GM12865 (cell line): ENCODE measurements at places on chromosomes 1 and 21.

DNA sequence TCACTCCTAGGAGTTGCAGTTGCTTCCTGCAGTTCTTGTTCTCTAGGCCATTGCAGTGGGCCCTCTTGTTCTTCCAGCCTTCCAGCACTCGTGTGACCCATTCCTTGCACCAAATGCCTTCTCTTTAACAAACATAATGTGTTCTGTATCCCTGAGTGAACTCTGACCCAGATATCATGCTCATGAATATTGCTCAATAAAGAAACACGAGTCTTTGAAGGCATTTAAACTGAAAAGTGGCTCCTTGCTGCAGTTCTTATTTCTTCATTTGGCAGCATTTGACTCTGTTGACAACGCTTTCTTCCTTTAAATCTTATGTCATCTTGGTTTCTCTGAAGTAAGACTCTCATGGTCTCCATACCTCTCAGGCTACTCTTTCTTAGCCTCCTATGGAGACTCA is 100.7 kb upstream of the PDE4B start:
- DNase-seq = no peak

DNA sequence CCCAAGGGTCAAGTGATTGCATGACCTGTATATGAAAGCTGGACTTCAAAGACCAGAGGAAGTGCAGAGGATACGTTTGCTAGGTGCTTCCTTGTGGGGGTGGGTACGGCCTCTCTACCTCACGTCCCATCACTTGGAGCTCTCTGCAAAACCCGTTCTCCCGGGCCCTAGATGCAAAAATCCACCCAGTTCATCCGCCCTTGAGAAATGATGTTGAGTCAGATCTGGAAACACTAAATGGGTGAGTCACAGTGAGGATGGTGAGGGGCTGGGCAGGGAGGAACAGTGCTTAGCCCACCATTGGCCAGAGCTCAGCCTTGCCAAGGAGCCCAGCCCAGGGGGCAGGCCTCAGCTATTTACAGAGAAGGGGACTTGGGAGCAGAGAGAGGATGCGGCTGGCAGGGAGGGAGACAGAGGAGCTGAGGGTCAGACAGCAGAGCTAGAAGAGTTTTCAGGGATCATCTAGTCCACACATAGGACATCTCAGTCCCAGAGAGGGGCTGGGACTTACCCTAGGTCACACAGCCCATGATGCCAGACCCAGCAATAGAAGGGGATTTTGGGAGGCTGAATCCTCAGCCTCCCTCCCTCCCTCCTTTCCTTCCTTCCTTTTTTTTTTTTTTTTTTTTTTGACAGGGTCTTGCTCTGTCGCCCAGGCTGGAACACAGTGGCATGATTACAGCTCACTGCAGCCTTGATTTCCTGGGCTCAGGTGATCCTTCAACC is 14.6 kb downstream of the ARHGEF10L start:
- DNase-seq = peak; percentile 25

DNA sequence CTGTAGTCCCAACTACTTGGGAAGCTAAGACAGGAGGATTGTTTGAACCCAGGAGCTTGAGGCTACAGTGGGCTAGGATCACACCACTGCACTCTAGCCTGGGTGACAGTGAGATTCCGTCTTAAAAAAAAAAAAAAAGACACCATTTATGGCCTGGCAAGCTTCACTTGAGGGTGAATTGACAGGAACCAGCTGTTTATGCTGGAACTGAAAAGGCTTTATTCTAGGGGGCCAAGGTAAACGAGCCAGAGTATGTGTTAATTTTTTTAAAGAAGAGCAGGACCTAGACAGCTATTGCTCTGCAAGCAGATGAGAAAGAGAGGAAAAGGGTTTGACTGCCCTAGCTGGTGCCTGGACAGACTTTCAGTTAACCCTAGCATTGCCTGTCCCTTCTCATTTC is 37.0 kb downstream of the S100A6 start:
- DNase-seq = no peak

- DNase-seq = no peak
These were observed 29.1 kb upstream of the GRHL3 start for GRCh38 chr1:24289937-24290595.

DNA sequence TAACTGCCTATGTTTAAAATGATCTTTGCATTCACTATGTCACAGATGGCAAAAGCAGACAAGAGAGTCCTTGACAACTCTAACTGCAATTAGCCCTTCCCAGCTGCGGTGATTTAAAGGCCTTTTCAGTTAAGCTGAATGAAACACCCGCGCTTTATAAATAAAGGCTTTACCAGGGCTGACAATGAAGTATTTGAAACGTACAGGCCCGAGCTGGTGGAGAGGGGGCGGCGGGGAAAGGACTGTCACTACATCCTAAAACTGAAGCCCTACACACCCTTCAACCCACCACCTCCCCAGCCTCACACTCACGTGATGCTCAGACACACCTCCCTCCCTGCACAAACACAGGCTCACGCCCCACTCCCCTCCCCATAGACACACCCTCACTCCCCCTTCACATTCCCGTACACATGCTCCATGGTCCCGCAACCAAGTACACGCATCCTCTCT is 45.5 kb downstream of the GRIK3 start:
- DNase-seq = no peak

DNA sequence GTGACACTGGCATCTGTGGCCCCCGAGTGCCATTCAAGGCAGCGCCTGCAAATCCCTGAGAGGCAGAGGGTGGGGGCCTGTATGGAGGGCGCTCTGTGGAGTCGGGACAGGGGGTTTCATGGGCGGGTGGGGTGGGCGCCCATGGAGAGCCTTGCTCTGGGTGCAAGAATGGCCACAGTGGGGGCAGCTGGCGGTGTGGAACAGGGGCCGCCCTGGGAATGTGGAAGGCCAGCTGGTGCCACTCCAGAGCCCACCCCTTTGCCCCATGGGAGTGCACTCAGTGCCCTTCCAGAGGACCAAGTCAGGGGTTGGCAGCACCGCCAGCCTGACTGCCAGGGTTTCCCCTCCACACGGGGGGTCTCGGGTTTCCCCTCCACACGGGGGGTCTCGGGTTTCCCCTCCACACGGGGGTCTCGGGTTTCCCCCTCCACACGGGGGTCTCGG is 55.0 kb upstream of the TRAPPC10 start:
- no peak for DNase-seq

DNA sequence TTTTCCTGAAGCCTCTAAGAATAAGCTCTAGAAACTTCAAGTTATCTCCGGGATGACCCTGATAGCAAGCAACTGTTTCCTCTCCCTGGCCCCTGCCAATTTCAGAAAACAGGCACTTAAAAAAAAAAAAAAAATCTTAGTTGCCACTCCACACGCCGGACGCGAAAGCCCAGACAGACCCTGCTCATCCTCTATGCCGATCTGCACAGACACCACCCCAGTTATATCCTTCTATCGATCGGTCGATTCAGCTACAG is 1.7 kb downstream of the ANP32E start:
- DNase-seq = no peak

DNA sequence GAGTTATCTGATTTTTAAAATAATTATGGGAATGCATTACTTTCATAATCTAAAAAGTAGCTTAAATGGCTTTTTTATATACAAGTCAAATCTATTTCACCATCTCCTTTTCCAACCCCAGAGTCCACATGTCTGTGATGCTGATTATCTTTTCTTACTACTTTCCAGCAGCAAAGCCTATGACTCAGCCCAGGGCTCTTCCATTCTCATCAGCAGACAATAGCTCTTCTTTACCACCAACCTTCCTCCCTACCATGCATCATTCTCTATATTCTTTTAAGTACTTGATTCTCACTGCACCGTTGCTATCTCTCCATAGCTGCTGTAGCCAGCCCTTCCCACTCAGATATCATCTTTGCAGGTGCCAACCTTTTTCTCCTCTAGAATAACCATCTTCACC is 61.3 kb downstream of the OVGP1 start:
- no peak for DNase-seq

DNA sequence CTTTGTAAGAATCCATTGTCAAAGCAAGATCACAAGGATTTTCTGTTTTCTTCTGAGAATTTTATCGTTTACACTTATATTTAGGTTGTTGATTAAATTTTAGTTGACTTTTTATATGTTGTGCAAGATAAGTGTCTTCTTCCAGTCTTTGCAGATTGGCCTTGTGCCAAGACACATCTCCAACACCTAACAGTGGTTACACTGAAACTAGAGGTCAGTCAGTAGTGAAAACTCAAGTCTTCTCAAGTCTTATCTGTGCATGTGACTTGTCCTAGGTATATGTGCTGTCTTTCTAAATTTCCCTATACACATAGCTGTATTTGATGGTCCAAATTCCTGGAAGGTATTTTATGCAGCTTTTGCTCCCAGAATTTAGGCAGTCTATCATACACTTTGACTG is 1183.2 kb upstream of the B3GALT2 start:
- no peak for DNase-seq

- DNase-seq = no peak
These were observed 27.7 kb upstream of the CSF3R start for GRCh38 chr1:36510418-36510817.

- no peak for DNase-seq
These were observed 44.1 kb upstream of the RAB4A start for GRCh38 chr1:229226796-229227195.

DNA sequence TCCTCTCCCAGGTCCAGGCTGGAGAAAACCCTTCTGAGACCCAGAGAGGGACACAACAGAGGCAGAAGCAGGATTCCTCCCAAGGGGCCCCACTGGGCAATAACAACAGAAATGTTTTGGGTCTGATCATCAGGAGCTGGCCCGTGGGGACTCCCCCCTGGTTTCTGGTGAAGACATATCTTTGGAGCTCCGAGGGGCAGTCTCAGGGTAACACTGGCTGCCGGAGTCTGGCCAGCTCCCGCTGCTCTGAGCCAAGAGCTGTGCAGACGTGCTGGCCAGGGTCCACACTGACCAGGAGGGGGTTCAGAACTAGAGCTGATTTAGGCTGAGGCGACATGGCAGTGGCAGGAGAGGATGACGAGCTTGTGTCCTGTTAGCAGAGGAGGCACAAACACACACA is 13.1 kb downstream of the ECE1 start:
- DNase-seq = no peak

GRCh38 chr1:59482986-59483385 is 186.1 kb downstream of the FGGY start:
- DNase-seq = no peak

DNA sequence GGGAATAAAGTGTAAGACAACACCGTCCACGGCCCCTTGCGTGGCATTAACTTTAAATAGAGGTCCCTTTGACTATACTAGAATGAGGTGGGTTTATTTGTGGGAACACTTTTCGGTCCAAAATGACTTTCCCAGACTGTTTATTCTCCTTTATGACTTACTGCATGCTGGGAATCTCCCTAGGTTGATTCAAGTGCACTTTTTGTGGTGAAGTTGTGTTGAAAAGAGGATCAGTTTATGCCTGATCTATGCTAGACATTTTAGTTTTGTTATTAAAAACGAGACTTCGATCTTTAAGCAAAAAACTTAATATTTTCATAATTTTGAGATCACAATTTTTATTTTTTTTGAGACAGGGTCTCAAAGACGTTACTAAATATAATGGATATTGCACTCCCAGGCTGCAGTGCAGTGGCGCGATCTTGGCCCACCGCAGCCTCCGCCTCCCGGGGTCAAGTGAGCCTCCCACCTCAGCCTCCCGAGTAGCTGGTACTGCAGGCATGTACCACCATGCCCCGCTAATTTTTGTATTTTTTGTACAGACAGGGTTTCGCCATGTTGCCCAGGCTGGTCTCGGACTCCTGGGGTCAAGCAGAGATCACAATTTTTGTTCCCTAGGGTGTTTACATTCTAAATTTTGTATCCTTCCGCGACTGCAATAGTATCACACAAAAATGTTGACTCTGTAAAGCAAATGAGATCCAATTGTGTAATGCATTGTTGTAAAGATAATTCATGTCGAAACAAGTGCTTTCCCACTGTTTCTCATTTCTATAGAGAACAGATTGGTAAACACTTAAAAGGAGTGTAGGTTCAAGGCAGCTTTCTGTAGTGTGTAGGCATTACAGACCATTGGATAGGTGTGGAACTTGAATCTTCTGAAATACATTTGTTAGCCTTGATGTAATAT is 1.6 kb downstream of the CDC42 start:
- DNase-seq = peak; percentile 52

GRCh38 chr1:151802372-151802771 is 2.8 kb downstream of the LINGO4 start:
- no peak for DNase-seq

GRCh38 chr1:100657876-100658715 is 61.4 kb upstream of the VCAM1 start:
- DNase-seq = no peak

DNA sequence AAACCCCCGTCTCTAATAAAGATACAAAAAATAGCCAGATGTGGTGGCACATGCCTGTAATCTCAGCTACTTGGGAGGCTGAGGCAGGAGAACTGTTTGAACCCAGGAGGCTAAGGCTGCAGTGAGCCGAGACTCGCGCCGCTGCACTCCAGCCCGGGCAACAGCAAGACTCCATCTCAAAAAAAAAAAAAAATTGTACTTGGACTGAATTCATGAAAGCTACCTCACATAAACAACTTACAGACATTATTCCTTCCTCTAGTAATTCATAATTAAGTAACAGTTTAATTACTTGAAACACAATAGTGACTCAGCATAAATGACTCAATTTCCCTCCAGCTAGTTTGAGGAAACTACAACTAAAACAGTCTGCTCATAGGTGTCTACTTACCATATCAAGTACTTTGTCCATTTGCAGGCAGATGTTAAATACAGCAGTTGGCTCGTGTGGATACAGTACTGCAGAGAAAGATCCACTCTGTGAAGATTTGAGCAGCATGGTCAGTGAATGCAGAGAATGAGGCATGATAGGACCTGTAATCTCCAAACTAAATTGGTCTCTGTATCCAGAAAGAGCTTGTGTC is 9.4 kb downstream of the DONSON start:
- DNase-seq = no peak

DNA sequence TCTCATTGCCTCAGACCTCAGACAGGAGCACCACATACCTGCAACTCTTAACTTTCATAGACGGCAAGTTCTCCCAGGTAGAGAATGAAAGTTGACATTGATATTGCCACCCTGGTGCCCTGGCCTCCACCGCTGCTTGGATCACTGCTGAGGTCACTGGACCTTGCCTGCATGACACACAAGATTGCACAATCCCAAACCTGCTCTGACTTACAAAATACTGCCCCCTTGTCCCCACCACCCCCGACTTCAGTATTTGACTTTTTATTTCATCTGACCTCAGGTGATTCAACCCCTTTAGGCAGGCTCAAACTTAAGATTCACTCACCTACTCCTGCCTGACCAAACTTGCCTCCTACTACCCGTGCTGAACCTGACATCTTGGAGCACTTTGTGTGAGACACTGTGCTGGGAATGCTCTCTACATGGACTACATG is 43.1 kb upstream of the S1PR1 start:
- no peak for DNase-seq

DNA sequence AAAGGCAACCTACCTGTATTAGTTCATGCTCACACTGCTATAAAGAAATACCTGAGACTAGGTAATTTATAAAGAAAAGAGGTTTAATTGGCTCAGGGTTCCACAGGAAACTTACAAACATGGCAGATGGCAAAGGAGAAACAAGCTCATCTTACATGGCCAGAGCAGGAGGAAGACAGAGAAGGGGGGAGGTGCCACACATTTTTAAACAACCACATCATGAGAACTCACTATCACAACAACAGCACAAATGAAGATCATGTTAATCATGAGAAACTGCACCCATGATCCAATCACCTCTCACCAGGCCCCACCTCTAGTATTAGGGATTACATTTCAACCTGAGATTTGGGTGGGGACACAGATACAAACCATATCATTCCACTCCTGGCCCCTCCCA is 90.6 kb upstream of the KCTD3 start:
- no peak for DNase-seq
